NCI-H748 treated with DMSO at 0.1 percent for 48 hours (cell line): ENCODE measurements at places on chromosomes 6 and 20.

- DNase-seq = no peak
These were observed 179.1 kb downstream of the TFAP2C start for GRCh38 chr20:56808117-56808725.

DNA sequence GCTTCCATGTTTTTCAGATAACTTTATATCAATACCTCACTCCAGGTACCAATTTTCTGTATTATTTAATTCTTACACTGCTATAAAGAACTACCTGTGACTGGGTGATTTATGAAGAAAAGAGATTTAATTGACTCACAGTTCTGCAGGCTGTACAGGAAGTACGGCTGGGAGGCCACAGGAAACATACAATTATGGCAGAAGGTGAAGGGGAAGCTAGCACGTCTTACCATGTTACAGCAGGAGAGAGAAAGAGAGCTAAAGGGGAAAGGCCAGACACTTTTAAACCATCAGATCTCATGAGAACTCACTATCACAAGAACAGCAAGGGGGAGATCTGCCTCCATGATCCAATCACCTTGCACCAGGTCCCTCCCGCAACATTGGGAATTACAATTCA, 119.1 kb upstream of the BMP5 start:
- no peak for DNase-seq

DNA sequence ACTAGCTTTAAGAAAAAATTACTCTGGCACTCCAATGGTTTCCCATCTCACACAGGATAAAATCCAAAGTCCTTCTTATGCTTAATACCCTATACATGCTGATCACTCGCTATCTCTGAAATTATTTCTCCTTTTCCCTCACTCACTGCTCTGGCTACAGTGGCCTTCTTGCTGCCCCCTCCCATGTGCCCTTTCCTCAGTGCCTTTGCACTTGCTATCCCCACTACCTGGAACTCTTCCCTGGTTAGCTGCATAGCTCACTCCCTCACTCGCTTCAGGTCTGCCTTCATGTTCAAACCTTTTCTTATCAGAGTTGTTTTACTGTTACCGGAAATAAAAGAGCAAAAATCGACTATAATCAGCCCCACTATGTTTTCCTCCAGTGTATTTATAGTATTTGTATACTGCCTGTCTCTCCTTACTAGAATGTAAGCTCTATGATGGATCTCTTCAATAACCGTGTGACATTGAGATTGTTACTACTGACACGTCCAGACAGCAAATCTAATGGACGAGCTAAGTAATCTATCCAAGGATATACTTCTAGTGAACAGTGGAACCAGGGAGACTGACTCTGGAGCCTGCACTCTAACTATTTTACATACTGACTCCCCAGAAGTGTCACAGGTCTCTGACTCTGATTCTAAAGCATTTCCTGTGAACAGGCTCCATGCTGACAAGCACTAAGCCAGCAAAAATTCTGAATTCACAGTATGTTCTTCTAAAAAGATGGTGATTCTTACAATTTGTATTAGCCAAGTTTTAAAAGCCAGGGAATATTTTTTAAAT, 25.1 kb downstream of the FKBP5 start:
- DNase-seq = no peak

- DNase-seq = no peak
These were observed 168.0 kb downstream of the ZMYND8 start for GRCh38 chr20:47188540-47188939.

DNA sequence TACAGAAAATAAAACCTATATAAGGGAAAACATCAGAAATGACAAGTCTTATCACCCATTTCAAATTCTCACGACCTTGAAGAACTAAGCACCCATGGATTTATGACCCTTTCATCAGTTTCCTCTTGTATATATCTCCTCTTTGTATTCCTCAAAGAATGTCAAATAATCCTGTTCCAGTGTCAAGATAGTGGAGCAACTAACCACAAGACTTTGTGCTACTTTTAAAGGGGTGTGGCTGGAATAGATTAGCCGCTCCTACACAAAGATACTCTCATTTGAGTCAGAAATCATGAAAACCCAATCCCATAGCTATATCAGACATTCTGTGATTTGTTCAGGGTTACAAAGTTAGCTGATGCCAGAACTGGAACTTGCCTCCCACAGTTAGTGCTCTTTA, 6.6 kb downstream of the REPS1 start:
- no peak for DNase-seq

- no peak for DNase-seq
These were observed 399.8 kb upstream of the MAN1A1 start for GRCh38 chr6:119749335-119749734.
